Left ventricle myocardium superior (tissue), 1 donor: ENCODE measurements at places on chromosomes 2 and 18. TPM values are rescaled to one million over a fixed set of nuclear protein-coding genes. Genes with fewer than 3 reads are reported as not detected.

FRZB gene
- 1.1 TPM for total RNA-seq

ALPP gene
- total RNA-seq: not detected

ALLC gene
- total RNA-seq: not detected

XDH gene
- total RNA-seq: not detected

ARMC9 gene
- 2.3 TPM for total RNA-seq

NR4A2 gene
- 1.4 TPM for total RNA-seq

FAM161A gene
- total RNA-seq: 0.89 TPM

ERCC3 gene
- total RNA-seq: 23.8 TPM

KCNK3 gene
- 2.8 TPM for total RNA-seq

ATP8B1 gene
- total RNA-seq: 4.0 TPM

KCNS3 gene
- 4.9 TPM for total RNA-seq

COMMD1 gene
- total RNA-seq: 57.3 TPM

ARPC2 gene
- total RNA-seq: 139 TPM

KLHL14 gene
- total RNA-seq: 0.07 TPM

LIMS3 gene
- total RNA-seq: 2.6 TPM

PHLPP1 gene
- 5.9 TPM for total RNA-seq

SLC5A7 gene
- 0.07 TPM for total RNA-seq
